Spinal cord (tissue), 10 donors: ENCODE measurements at places on chromosomes 7 and 10. TPM values are rescaled to one million over a fixed set of nuclear protein-coding genes. Genes with fewer than 3 reads are reported as not detected.

The OR6B1 gene
- total RNA-seq, result not detected

The MINDY3 gene
- total RNA-seq, result 89.9 TPM

- no peaks in the 10 kb centered on the region for H3K27me3 ChIP-seq
- no peak overlapping the region for H3K4me3 ChIP-seq
- DNase-seq, result no peak
- no peaks in the 10 kb centered on the region for H3K36me3 ChIP-seq
- H3K27ac ChIP-seq, result no peak overlapping the region
Measured at GRCh38 chr10:25405871-25406270, 231.1 kb downstream of the GPR158 start.

DNA sequence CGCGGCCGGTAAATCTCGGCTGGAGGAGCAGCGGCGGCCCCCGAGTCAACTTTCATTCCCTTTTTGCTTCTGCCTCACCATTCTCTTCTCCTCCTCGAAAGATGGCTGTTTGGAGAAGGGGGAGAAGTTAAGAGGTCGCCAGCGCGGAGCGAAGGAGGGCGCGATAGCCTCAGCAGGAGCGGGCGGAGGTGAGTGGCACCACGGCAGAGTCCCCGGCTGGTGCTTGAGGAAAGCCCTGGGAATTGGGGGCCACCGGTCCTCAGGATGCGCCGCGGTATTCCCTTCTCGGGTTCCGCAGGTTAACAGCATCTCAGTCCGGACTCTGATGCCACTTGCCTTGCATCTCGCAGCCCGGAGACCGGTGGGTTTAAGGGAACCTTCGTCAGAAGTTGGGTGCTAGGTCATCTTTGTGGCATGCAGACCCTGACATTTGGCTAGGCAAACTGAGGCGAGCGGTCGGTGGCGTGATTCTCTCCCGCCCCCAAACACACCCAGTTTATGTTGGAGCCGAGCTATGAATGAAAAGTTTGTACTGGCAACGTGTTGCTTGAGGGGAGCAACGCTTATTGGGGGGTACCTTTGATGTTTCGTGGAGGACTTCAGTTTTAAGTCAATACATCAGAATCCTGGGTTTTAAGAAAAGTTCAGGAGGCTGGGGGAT is 59.5 kb upstream of the PRPS1L1 start:
- H3K27me3 ChIP-seq, result peaks cover 9% of the 10 kb centered on the region
- peaks cover 10% of the 10 kb centered on the region for H3K4me1 ChIP-seq
- H3K36me3 ChIP-seq, result no peaks in the 10 kb centered on the region
- peak overlapping the region; percentile 63 for H3K4me3 ChIP-seq

- no peaks in the 10 kb centered on the region for H3K27me3 ChIP-seq
- H3K4me1 ChIP-seq, result peaks cover 33% of the 10 kb centered on the region
- DNase-seq, result no peak
- no peak overlapping the region for H3K27ac ChIP-seq
- peaks cover 42% of the 10 kb centered on the region for H3K36me3 ChIP-seq
Measured at GRCh38 chr10:79316671-79317431, 30.4 kb upstream of the PPIF start.

- no peaks in the 10 kb centered on the region for H3K36me3 ChIP-seq
- H3K4me3 ChIP-seq, result no peak overlapping the region
- no peaks in the 10 kb centered on the region for H3K4me1 ChIP-seq
- H3K27ac ChIP-seq, result no peak overlapping the region
- no peak for DNase-seq
Measured at GRCh38 chr7:94247970-94248369, 146.7 kb upstream of the COL1A2 start.

The EPO gene
- total RNA-seq, result not detected

DNA sequence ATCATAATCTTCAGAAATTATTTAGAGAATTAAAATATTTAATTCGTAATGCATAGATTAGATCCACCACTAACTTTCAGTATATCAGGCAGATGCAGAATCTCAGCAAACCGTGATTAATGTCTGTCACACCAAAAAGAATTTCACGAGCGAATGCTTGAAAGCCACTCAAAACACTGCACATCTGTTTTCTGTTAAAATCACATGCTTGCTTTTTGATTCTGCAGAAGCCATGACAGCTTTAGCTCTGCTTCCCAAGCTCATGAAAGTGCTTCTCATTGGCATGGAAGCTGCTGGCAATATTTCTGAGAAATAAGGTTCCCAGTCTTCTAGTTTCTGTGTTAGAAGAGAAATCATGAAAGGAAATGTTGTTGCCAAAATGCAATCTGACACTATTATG is 837.8 kb upstream of the LRRN3 start:
- H3K27me3 ChIP-seq, result no peaks in the 10 kb centered on the region
- H3K27ac ChIP-seq, result no peak overlapping the region
- no peak for DNase-seq
- H3K4me3 ChIP-seq, result no peak overlapping the region
- H3K36me3 ChIP-seq, result no peaks in the 10 kb centered on the region

DNA sequence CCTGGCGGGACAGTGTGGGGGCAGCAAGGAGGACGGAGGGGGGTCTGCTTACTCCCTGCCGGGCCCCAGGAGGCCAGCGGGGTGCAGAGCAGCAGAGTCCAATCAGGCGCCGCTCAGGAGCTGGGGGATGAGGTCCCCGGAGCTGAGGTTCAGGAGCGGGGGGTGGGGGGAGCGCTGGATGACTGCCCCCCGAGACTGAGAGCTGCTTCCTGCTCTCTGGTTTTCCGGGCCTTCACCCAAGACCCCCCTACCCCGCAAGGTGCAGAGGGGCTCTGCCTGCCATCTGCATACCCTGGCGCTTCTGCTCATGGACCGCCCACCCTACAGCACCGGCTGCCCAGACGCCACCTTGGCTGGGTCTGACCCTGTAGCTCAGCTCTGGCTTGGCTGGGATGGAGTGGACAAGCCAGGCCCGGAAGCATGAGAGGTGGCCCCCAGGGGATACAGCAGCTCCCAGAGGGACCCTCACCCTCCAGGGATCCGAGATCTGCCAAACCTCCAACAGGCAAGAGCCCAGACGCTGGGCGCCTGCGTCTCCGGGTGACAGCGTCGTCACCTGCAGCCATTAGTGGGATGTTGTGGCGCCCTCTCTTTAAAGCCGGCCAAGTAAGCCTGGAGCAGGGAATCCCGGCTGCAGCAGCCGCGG is 930 bp downstream of the KNDC1 start:
- H3K27me3 ChIP-seq, result peaks cover 3% of the 10 kb centered on the region
- H3K4me3 ChIP-seq, result peak overlapping the region; percentile 54
- H3K36me3 ChIP-seq, result peaks cover 36% of the 10 kb centered on the region
- no peak overlapping the region for H3K27ac ChIP-seq
- peaks cover 60% of the 10 kb centered on the region for H3K4me1 ChIP-seq
- DNase-seq, result no peak

The AKR1C8 gene
- 0.94 TPM for total RNA-seq

DNA sequence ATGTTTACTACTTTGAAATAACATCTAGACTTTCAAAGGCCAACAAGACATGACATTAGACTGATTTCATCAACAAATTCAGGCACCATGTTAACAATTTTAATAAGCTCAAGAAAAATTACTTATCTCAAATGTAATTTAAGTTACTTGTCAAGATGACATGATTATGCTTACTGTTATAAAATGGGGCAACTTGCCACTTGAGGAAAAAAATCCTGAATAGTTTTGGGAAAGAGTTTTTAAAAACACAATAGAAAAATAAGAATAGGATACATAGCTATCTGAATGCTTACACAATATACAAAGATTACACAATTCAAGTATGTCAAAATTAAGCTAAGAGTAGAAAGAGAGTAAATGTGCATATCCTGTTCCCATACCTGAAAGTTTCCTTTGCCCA is 85.4 kb downstream of the RNF32 start:
- no peaks in the 10 kb centered on the region for H3K4me1 ChIP-seq
- no peaks in the 10 kb centered on the region for H3K27me3 ChIP-seq
- no peaks in the 10 kb centered on the region for H3K36me3 ChIP-seq
- DNase-seq, result no peak
- H3K27ac ChIP-seq, result no peak overlapping the region

The ARHGAP21 gene
- 159 TPM for total RNA-seq

The LRRC61 gene
- total RNA-seq, result 13.3 TPM

DNA sequence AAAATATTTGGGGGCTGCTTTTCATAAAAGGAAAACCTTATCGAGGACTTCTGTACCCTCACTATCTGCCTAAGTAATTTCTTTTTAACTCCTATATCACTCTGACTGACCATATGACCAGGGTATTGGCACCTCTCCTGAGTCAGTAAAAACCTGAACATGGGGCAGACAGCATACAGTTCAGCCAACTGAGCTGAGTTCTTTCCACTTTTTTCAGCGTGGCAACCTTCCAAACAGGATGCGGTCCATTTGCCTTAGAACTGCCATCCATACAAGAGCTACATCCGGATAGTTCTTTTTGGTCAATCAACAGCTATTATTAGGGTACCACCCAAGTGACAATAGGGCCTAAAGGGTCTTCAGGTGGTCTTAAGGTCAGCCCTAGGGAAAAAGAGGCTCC is 122.6 kb downstream of the MARCHF5 start:
- no peak overlapping the region for H3K27ac ChIP-seq
- H3K4me3 ChIP-seq, result no peak overlapping the region
- H3K4me1 ChIP-seq, result no peaks in the 10 kb centered on the region

DNA sequence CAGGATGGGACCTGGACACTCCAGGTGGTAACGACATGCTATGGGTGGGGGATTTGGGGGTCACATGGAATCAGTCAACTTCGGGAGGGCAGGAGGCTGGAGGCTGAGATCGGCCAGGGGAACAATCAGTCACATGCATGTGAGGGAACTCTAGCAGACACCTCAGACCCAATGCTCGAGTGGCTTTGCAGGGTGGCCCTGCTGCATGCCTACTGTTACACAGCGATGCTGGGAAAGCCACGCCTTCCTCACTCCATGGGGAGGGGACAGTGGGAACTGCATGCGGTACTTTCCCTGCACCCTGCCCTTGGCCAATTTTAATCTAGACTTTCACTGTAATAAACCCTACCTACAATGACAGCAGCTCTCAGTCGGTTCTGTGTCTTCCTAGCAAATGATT is 6.6 kb upstream of the ZNF32 start:
- H3K4me3 ChIP-seq, result no peak overlapping the region
- H3K27me3 ChIP-seq, result no peaks in the 10 kb centered on the region
- no peaks in the 10 kb centered on the region for H3K4me1 ChIP-seq
- no peaks in the 10 kb centered on the region for H3K36me3 ChIP-seq

The ANKRD7 gene
- total RNA-seq, result 10.3 TPM

The PKD2L1 gene
- 0.59 TPM for total RNA-seq
